ENCODE measurements at places on chromosomes 5 and 9. TPM values are rescaled to one million over a fixed set of nuclear protein-coding genes. Genes with fewer than 3 reads are reported as not detected.

DNA sequence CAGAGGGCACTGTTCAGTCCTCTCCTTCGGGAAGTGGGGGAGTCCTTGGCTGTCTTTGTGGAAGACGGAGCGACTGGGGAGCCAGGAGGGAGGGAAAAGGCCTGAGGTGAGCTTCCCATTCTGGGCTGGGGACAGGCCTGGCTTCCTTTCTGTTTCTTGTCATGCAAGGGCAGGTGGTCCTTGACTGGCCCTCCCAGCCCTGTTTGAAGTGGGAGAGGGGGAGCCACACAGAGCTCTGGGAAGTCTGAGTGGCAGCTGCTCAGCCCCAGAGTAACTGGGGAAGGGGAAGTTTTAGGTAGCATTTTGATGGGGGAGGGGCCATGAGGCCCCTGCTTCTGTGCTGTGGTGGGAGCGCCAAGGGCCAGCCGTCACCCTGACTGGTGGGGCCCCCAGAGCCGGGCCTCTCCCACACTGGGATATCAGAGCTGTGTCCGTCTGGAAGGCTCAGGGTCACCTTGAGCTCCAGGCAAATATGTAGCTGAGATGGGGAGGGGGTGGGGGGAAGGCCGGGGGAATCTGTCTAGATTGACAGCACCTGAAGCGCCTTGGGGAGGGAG is 6.5 kb downstream of the UNC5A start:
- no peak overlapping the region for H3K27ac ChIP-seq
- no peak for DNase-seq
- no peaks in the 10 kb centered on the region for H3K4me1 ChIP-seq

Gene EMB
- polyA plus RNA-seq: 19.1 TPM

DNA sequence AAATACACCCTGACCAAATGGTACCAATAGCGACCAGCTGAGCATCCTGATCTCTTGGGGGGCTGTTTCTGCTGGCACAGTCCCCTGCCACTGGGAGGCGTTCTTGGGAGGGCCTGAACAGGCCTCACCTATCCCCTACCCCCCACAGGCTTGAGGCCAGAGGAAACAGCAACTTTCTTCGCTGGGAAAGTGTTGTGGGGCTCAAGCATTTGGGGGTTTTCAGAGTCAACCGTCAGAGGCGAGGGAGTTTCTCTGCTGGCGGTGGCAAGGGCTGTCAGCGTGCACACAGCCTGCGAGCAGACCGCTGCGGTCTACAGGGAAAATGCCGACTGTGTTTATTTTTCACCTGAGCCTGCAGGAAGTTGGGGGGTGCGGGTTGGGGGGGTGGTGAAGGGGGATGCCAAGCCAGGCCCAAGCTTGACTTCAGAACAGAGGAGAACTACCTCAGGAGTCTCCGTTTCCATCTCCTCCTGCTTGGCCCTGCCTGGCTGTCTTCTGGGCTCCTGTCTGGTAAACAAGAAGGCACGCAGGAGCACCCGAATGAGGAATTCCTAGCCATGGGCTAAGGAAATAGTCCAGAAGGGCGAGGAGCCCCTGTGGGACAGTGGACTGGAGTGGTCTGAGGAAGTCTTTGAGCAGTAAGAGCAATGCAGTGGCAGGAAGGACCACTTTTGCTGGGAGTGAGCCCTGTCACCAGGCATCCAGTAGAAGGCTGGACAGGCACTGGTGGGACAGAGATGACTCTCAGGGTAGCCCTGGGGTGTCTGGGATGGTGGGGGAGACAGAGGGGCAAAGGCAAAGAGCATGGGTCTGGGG is 18.1 kb downstream of the TCF7 start:
- peaks cover 4% of the 10 kb centered on the region for H3K36me3 ChIP-seq
- no peak overlapping the region for H3K4me3 ChIP-seq
- no peaks in the 10 kb centered on the region for H3K4me1 ChIP-seq
- no peak overlapping the region for H3K27ac ChIP-seq
- peak; percentile 54 for DNase-seq

DNA sequence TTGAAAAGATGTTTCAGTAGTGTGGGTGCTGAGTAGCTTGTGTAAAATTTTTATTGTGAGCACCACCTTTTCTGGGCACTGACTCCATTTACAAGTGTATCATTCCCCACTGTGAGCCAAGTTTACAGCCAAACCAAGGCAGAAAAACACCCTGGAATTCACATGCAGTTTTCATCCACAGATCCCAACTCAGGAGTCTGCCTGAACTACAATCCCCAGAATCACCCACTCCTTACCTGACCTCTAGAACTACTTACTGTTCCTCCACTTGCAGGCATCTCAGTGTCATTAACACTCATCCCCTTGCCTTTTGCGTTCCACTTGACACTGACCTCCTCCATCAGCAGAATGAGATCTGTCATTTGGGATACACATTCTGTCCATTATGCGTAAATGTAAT is 2042.6 kb upstream of the CDH6 start:
- H3K4me1 ChIP-seq: no peaks in the 10 kb centered on the region
- DNase-seq: no peak
- H3K27me3 ChIP-seq: no peaks in the 10 kb centered on the region

- H3K27me3 ChIP-seq: no peaks in the 10 kb centered on the region
- DNase-seq: no peak
- no peak overlapping the region for H3K27ac ChIP-seq
- no peaks in the 10 kb centered on the region for H3K36me3 ChIP-seq
Observed at GRCh38 chr5:172168311-172168710, 19.7 kb downstream of the STK10 start.

GRCh38 chr9:136143215-136144001 is 24.7 kb upstream of the TMEM250 start:
- no peak overlapping the region for H3K4me3 ChIP-seq
- peak; percentile 61 for DNase-seq
- H3K4me1 ChIP-seq: no peaks in the 10 kb centered on the region
- no peaks in the 10 kb centered on the region for H3K36me3 ChIP-seq
- H3K27me3 ChIP-seq: peaks cover 8% of the 10 kb centered on the region
- H3K27ac ChIP-seq: no peak overlapping the region

Gene CER1
- polyA plus RNA-seq: 0.04 TPM

Gene HARS2
- polyA plus RNA-seq: 21.8 TPM

Data from small intestine (tissue), 16 donors.